GM12891 (cell line): ENCODE measurements at places on chromosomes 6 and 20.

GRCh38 chr20:46934746-46935287 is 40.2 kb downstream of the EYA2 start:
- DNase-seq, result no peak

DNA sequence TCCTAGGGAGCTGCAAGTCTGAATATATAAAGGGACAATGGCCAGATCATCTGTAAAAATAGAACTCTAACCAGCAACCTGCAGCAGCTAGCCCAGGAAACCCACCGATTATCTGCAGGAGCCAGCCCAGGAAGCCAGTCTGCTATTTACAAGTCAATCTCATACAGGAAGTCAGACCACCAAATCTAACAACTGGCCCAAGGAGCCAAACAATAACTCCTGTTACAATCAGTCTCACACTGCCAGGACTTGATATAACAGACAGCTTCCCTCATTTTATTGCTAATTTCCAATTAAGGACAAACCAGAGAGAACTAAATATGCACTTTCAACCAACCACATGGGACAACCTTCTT is 14.4 kb upstream of the RIN2 start:
- no peak for DNase-seq

GRCh38 chr6:149489967-149490366 is 5.2 kb upstream of the ZC3H12D start:
- DNase-seq, result no peak

GRCh38 chr6:26205625-26206574 is 118.7 kb downstream of the HFE start:
- DNase-seq, result no peak

DNA sequence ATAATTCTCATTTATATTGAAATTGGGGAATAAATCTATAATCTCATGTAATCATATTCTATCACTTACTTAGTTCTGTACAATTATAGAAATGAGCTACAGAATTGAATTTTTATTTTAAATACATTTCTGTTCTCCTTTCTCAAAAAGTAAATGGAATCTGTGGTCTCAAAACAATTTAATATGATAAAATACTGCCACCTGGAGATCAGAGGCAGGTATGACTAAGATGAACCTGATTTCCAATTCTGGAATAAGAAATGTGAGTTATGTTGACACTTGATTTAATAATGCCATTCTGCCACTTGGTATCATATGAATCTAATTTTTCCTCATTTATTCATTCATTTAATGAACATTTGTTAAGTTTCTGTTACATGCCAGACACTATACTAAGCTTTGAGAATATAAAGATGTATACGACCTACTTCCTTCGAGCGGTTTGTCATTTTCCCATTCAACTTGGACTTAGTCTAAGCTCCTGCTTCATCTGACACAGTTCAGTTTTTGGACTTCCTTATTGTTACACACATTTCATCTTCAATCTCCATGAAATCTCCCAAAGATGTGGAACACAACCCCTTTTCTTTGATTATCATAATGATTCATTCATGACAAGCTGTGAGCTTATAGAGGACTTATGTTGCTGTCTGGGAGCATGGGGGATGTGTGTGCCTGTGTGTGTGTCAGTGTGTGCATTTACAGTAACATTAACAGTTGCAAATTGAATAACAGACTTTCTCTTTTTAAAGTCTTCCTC is 7.5 kb upstream of the CCDC28A start:
- no peak for DNase-seq

DNA sequence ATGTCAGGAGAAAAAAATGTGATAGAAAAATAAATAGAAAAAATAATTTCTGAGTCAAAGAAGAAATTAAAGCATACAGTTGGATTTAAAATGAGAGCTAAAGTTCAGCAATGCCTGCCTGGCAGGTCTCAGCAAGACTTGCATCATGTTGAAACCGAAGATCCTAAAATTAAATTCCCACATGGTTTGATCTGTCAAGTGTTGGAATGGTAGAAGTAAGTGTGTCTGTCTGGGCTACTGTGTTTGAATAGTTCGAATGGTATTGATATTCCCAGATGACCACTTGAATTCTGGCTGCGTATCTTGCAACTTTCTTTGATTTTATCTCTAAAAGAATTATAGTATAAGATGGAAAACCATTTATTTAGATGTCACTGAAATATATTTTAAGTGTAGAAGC is 1349.6 kb downstream of the EPHA7 start:
- DNase-seq, result no peak

- no peak for DNase-seq
Measured at GRCh38 chr6:6164367-6164766, 156.1 kb downstream of the F13A1 start.

DNA sequence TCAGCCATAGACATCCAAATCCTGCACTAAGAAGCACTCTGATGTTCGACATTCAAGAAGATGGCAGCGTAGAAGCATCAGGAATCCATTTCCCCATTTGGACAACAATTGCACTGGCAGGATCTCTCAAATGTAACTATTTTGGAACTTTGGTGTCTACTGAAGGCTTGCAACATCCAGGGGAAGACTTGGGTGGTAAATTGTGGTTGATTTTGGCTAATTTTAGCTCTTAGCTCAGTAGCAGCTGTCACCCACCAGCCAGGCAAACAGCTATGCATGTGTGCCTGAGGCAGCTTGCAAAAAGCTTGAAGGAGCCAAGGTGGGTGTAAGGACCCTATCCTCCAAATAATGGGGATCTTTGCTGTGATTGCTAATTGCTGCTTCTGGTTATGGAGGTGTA is 35.1 kb upstream of the PPP1R3G start:
- DNase-seq, result no peak

GRCh38 chr6:97459986-97460385 is 177.0 kb upstream of the MMS22L start:
- no peak for DNase-seq

GRCh38 chr6:122878796-122879195 is 89.7 kb downstream of the SMPDL3A start:
- DNase-seq, result no peak

- DNase-seq, result no peak
Measured at GRCh38 chr20:46267108-46268105, 40.9 kb downstream of the CDH22 start.

DNA sequence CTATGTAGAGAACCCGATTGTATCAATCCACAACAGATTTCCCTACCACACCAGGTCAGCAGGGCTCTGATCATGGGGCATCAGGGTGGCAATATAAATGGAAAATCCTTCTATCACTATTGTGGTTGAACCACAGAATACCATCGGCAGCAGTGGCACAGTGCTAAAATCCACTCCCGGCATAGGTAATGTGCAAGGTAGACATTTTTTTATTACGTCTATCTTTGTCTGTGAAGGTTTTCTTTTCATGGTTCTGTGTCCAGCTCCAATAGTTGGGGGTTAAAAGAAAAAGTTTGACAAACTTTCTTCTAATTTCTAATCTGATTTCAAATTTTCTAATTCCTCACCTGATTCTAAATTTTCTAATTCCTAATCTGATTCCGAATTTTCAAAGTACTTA is 302.7 kb upstream of the PREP start:
- no peak for DNase-seq

DNA sequence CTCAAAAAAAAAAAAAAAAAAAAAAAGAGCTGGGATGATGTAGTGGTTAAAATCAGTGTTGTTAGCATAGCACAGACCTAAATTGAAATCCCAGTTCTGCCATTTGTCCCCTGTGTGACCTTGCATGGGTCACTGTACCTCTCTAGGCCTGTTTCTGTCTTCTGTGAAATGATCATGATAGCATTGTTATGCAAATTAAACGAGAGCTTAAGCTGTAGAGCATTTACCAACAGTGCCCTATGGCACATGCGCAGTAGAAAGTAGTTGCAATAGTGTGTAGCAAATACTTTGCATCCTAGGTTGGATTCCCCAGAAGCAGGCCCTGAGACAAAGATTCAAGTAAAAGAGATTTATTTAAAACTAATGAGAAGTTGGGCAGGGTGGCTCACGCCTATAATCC is 7.3 kb downstream of the PSORS1C2 start:
- no peak for DNase-seq

GRCh38 chr6:29509239-29509638 is 21.5 kb upstream of the MAS1L start:
- no peak for DNase-seq

- no peak for DNase-seq
Measured at GRCh38 chr6:166281104-166281503, 27.1 kb downstream of the PRR18 start.

- no peak for DNase-seq
Measured at GRCh38 chr6:5828296-5828695, 178.4 kb downstream of the NRN1 start.

- DNase-seq, result no peak
Measured at GRCh38 chr6:49839957-49840356, 26.4 kb downstream of the CRISP1 start.

DNA sequence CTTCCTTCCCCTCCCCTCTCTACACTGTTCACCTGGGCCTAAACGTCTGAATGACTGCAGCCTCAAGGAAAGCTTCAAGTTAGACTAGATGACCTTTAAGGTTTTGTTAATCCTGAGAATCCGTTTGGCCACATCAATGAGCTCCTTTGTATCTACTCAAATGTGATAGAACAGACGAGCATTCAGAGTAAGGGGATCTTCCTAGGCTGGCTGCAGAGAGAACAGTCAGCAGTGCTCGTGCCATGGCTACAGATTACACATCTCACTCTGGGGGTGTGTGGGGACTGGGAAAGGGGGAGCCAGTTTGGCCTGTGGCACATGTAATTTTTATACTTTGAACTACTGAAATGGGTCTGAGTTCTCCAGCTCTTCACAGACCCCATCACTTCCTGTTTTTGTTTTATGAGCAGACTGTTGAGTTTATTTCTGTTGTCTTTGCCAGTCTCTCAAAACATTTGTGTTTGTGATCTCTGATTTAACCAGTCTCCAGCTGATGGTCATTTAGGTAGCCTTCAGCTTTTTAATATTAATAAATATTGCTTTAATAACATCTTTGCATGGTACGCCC is 50.9 kb downstream of the KCNS1 start:
- DNase-seq, result no peak

- peak; percentile 29 for DNase-seq
Measured at GRCh38 chr6:159654483-159655098, 38.5 kb downstream of the SOD2 start.

- no peak for DNase-seq
Measured at GRCh38 chr6:14468647-14469321, 351.2 kb downstream of the CD83 start.
